ENCODE measurements at places on chromosomes 6 and 20. TPM values are rescaled to one million over a fixed set of nuclear protein-coding genes. Genes with fewer than 3 reads are reported as not detected.

- DNase-seq, result no peak
Measured at GRCh38 chr6:14569394-14569793, 451.8 kb downstream of the CD83 start.

DNA sequence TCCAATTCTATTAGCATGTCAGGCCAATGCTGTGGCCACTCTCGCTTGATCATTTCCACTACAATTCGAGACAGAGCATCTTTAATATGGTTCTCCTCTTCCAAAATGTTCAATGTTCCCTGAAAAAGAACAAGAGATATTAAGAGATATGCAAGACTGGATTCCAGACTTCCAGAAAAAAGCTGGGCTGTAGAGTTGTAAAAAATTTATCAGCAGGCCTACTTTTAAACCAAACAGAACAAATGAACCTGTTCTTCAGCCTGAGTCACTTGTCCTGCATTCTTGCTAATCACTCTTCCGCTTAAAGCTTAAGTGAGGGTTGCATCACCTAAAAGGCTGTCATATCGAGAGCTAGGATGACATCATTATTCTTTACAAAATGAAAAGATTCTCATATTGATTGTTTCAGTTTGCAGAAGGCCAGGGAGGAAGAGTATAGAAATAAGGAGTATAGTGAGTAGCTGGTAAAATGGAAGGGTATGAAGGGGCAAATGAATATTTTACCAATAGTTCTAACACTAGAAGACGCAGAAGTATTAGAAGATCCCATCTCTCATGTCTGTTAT, 4.9 kb downstream of the XPO5 start:
- peak; percentile 20 for DNase-seq

DNA sequence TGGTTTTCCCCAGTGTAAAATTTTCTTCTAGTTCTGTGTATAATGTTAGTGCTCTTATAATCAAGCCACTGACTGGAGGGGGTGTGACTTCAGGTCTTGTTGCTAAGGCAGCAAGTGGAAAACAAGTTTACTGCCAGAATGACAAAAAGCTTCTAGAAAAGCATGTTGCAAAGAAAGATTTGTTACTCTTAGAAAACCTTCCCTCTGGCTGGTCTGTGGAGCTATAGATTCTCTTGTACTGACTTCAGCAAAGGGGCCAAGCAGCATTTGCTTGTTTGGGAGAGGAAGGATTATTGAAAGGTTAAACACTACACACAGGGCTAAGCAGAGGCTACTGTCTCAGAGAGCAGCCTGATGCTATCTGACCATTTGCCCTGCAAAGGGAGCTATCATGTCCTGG, 288.8 kb downstream of the BTBD9 start:
- peak; percentile 58 for DNase-seq

DNA sequence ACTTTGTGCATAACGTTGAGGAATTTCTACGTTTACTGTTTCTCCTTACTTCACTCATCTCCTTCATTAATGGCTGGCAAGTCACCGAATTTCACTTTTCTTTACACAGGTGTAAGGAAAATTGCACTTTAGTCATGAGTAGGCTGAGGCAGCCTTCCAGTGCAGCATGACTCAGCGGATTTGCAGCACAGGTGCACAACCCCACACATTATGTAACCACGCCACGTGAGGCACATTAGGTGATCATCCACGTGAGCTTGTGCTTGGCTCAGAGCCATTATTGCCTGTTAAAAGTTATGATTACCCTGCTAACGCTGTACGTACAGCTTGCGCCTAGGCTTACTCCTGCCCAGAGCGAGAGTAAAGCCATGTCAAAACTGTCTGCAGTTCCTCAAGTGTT, 158.8 kb downstream of the NKAIN2 start:
- no peak for DNase-seq

DNA sequence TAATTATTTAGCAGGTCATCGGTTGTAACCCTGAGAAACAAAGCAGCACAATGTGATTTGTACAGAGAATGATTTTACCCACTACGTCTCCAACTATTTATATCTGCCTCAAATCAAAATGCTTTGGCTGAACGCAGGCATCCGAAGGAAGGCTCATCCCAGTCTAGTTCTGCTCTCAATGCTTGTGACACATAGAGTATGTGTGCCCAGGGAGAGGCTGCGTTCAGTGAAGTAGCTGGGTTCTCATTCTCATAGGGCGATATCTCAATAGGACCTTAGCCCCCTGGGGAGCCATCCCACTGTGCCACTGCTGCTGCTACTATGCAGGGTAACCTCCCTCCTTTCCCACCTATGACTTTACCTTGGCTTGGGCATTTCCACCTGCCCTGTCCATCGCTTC, 407 bp downstream of the GABRR2 start:
- DNase-seq, result no peak

Gene NRSN1
- polyA plus RNA-seq, result not detected

Gene PPIL6
- polyA plus RNA-seq, result 3.5 TPM

GRCh38 chr6:42774201-42774600, 7.7 kb upstream of the BICRAL start:
- no peak for DNase-seq

Gene SYCP2
- 0.39 TPM for polyA plus RNA-seq

DNA sequence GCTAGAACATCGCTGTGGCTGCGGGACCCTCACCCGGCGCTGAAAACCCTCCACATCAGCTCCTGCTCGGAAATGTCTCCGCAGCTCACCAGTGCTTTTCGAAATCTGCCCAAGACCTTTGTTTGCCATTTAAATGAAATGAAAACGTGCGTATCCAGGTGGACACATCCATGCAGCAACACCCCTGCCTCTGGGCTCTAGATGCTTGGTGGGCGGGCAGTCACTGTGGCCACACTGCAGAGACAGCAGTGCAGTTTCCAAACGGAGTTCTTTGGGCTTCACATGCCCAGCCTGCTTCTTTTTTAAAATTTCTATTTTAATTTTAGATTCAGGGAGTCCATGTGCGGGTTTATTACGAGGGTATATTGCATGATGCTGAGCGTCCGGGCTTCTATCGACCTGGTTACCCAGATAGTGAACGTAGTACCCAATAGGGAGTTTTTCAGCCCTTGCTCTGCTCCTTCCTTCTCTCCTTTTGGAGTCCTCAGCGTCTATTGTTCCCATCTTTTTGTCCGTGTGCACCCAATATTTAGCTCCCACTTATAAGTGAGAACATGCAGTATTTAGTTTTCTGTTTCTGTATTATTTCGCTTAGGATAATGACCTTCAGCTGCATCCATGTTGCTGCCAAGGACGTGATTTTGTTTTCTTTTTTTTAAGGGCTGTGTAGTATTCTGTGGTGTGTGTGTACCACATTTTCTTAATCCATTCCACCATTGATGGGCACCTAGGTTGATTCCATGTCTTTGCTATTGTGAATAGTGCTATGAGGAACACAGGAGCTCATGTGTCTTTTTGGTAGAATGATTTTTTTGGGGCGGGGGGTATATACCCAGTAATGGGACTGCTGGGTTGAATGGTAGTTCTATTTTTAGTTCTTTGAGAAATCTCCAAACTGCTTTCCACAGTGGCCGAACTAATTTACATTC, 4.8 kb upstream of the TUBB2B start:
- DNase-seq, result no peak

GRCh38 chr6:144955392-144955791, 670.3 kb downstream of the UTRN start:
- no peak for DNase-seq

GRCh38 chr6:163775313-163775712, 360.8 kb downstream of the QKI start:
- no peak for DNase-seq

DNA sequence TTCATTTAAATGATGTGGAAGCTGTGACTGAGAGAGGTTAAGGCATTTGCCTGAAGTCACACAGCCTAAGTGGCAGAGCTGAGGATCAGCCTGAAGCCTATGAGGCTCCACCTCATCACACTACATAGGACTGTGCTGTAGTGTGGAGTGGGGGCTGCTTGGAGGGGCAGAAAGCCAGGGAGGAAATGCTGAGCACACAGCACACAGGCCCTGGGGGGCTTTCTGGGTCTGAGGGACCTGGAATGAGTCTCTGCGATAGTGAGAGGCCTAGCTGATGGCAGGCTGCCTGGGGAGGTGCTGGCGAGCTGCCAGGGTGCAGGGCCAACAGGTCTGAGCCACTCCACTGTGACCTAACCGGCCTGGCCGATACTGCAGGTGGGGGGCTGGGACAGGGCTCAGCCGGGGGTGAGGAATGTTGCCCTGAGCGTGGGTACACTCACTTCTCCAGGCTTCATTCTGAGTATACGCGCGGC, 2.2 kb upstream of the ARHGAP40 start:
- no peak for DNase-seq

All from GM23248 (cell line).